Spinal cord (tissue), 10 donors: ENCODE measurements at places on chromosomes 16 and 17. TPM values are rescaled to one million over a fixed set of nuclear protein-coding genes. Genes with fewer than 3 reads are reported as not detected.

RRAD gene
- 6.0 TPM for total RNA-seq

VWA3A gene
- 21.4 TPM for total RNA-seq

GUCY2D gene
- total RNA-seq, result 0.10 TPM

BICDL2 gene
- 0.06 TPM for total RNA-seq
